ENCODE measurements at places on chromosomes 6 and 20.

DNA sequence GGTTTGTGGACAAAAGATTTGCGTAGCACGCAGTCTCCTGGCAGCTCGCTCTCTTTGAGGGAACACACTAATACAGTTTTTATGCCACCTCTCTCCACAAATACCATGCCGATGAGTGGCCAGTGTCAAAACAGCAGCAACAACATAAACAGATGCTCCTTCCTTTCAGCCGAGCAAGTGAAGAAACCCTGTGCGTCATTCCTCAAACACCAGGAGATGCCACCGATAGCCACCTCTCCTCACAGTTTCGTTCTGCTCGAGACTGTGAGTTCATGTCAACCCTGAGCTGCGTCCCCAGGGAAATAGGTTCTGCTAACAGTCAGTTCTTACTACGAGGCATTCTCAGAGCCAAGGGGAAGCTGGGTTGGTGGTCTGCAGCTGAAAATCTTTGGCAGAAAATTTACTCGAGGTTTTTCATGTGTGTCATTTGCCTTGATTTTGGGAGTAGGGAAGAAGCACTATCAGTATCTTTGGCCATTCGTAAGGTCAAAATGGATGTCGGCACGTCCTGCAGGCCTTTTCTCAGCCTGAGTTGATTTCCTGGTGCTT is 59.9 kb downstream of the EYA2 start:
- DNase-seq: no peak

DNA sequence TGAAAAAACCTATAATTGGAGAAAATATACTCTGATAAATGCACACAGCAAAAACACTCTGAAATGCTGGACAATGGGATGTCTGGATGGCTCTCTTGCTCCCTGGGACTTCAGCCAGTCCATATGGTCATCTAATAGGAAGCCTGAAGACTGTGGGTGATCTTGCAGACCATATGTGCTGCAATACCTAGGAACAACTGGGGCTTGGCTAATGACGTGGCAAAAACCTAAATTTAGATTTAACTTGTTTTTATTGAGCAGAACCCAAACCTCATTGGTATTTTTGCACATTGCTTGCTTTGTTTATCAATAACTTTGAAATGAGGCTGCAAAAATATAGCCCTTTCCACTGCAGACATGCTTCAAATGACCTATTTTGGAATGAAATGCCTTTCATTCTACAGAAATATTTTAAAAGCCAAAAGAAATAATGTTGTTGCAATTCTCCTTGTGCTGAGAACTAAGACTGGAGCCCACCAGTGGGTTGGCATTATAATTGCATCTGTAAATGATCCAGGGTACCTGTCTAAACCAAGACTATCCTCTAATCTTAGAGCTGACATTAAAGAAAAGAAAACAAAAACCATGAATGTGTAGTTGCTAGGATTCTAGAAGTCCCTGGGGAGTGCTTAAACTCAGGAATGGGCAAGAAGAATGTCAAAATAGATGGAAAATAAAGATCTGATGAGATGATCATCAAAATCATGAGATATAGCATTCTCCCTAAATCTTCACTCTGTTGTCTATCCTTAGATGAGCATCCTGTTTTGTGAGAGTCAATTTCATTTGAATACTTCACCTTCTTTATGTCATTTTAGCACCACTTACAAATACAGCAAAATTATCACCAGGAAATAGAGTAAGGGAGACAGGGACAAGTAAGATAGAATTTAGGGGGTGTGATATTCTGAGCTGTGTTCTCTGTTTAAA is 152.1 kb upstream of the RIMS1 start:
- no peak for DNase-seq

DNA sequence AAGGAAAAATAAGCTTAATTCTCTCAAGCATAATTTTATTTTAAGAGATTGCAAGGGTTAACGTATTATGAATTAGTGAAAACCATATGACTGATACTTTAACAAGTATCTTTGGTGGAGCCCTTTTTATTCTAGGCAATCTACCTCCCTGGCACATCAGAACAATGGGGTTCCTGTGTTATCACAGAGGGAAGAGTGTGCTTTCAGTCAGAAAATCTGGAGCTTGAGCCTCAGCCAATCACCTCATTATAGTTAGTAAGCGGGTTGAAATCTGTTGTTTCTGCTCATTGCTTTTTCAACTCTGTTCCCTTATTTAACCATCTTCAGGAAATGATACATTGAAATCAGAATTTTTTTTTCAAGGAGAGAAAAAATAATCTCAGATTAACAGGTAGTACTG is 391 bp downstream of the ADGRF1 start:
- no peak for DNase-seq

DNA sequence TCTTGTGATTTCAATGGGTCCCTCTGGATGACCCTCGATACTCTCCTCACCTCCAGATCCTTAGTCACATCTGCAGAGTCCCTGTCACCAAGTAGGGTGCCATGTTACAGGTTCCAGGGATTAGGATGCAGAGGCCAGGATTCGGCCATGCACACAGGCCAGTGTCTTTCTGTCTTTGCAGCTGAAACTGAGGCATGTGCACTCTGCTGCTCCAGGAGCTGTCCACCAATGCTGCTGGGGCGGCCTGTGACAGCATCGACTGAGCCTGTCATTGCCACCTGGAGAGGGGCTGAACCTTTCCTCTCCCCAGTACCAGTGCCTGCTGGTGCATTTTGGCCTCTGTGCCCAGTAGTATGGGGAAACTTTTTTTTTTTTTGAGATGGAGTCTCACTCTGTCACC is 4.4 kb upstream of the RBM38 start:
- DNase-seq: no peak

- no peak for DNase-seq
These were observed 103.0 kb upstream of the KCNK16 start for GRCh38 chr6:39425346-39426072.

- no peak for DNase-seq
These were observed 18.5 kb downstream of the ATP9A start for GRCh38 chr20:51749674-51750036.

DNA sequence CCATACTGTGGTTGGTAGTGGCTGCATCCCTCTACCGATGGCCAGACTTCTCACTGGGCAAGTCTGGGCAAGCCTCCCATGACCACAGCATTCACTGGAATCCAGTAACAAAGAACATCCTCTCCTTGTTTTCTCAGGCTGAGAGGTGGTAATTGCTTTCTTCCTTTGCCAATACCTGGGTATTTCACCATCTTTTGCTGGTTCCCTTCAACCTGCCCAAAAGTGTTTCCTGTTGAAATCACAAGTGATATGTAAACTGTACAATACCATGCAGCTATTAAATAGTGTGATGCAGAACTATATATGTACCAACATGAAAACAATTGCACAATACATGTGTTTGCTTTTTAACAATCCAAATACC is at the start of gene PTCHD4:
Gene PTCHD4, minus strand, starts transcription at position 55 of the 364 bp plus-strand sequence. CDS start 42,240 bp downstream, outside the sequence.
- DNase-seq: no peak

DNA sequence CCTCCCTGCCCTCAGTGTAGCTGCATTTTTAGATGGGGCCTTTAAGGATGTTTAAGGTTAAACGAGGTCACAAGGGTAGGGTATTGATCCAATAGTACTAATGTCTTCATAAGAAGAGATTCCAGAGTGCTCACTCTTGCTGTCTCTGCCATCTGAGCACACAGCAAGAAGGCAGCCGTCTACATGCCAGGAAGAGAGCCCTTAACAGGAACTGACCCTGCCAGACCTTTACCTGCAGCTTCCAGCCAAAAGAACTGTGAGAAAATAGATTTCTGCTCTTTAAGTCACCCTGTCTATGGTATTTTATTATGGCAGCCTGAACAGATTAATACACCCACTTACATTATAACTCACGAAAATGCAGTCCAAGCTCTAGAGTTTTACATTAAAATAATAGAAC is 685.3 kb upstream of the MARCKS start:
- DNase-seq: no peak

DNA sequence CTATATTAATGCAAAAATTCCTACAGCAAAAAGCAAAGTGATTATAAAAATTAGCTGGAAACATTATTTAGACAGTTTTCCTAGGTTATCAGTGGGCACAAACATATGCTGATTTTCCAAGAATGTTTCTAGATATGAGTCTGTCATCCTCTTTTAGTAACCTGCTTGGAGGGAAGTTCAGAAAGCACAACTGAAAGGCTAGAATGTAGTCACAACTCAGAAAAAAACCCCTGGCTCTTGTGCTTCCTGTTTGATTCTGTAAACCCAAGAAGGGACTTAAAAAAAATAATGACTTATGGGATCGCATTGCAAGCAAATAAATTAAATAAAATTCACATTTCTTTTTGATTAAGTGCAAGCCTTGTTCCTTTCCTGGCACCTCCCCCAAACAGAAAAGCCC is 708.4 kb upstream of the EPHA7 start:
- DNase-seq: no peak

DNA sequence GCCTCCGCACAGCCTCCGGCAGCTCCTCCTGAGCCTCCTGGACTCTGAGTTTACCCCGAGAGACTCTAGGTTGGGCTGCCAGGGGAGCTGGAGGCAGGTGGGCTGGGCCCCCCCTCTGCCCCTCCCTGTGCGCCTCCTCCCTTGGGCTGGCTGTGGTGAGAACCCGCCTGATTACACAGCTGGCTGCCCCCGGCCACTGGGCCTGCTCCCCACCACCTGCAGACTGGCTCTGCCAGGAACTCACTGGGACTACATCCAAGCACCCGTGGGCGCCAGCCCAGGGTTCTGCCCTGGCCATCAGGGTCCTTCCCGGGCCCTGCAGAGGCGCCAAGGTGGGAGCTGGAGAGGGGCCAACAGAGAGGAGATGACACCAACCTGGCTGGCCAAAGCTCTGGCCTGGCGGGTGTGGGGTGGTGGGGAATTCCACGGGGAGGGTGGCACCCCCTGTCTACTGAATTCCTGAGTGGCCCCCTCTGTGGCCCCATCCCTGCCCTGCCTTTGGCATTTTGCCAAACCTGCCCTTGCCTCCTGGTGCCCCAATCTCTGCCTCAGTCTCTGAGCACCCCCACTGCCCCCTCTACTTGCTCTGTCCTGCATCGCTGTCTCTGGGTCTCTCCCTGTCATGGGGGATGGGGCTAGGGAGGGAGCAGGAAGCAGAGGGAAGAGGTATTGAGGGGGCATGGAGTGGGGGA is 21.9 kb upstream of the CDH22 start:
- no peak for DNase-seq

DNA sequence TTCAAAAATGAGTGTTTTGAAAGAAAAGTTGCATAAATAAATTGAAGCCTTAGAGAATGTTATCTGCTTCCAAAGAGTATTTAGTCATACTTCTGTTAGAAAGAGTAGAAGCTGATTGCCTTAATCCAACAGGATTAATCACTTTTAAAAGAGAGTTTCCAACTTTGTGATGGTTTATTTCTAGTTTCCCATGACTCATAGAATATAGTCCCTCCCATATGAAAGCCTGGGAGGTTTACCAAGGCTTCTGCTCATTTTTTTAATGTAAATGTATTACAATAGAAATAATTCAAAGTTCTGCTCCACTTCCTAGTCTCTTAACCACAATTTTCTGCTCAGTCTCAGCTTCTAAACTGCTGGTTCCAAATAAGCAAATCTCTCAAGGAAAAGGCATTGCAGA is 118.0 kb upstream of the IRAK1BP1 start:
- no peak for DNase-seq

DNA sequence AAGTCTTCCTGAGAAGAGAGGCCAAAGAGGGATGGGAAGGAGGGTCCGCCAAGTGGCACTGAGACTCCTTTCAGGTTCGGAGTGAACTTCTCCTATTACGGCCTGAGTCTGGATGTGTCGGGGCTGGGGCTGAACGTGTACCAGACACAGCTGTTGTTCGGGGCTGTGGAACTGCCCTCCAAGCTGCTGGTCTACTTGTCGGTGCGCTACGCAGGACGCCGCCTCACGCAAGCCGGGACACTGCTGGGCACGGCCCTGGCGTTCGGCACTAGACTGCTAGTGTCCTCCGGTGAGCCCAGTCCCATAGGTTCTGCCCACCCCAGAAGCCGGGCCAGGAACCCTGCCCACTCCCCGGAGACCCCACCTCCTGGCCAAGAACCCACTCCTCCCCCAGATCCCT is 4.1 kb downstream of the SLC22A7 start:
- no peak for DNase-seq

- no peak for DNase-seq
These were observed 77.1 kb downstream of the SLC2A10 start for GRCh38 chr20:46786566-46786965.

- no peak for DNase-seq
These were observed 2.5 kb downstream of the WTAP start for GRCh38 chr6:159729598-159730331.

DNA sequence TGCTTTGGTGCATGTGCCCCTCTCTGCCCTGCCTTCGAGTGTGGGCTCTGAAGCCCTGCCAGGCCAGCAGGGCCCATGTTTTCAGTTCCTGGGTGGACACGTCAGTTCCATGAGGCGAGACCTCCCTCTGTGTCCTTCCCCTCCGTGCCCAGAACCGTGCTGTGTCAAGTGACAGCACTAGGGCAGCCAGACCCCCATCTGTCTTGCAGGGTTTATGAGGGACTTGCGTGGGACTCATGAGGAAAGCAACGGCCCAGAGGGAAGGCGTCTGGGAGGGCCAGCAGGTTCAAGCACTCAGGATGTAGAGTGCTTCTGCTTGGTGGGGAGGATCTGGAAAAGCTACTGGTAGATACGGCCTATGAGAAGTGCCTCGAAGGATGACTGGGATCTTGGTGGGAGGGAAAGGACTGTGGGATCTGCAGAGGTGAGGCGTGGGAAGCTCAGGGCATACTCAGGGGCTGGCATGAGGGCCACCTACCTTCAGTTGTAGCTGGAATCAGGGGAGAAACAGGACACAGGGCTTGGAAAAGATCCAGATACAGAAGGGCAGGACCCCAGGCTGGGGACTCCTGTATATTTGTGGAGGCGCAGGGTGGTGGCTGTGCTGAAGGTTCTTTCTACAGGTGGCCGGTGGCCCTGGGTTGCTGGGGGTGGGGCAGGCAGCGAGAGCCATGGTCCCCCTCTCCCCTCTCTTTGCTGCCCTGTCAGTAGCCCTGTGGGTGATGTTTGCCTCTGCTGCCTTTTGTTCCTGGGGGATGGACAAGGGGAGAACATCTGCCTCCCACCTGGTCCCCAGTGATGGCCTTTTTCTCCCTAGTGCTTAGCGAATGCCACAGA is 5.5 kb downstream of the NPEPL1 start:
- no peak for DNase-seq

- DNase-seq: no peak
These were observed 52.8 kb upstream of the UTRN start for GRCh38 chr6:144232176-144232831.

- DNase-seq: no peak
These were observed 57.2 kb downstream of the BCAS4 start for GRCh38 chr20:50852085-50852484.

DNA sequence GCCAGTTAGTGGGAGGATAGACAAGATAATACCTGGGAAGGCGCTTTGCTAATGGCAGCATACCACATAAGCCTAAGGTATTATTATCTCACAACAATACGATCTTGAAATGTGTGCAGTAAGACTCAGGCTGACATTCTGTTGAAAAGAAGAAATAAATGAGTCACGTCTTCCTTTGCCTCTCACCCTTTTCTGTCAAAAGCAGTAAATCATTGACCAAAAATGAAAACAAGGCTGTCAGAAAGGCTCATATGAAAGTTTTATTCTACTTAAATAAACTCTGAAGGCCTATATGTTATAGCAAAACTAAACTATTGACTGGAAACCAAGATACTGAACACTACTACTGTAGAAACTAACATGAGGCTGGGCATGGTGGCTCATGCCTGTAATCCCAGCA is 43.1 kb upstream of the IL20RA start:
- DNase-seq: no peak

GRCh38 chr20:7980332-7981046 is 39.1 kb downstream of the TMX4 start:
- no peak for DNase-seq

Measured in stimulated activated CD4-positive, alpha-beta T cell treated with anti-CD3 and anti-CD28 coated beads, Interleukin-2, amount 100 ng/mL, for 48 hours (primary cell).